ENCODE measurements at places on chromosomes 2 and 18.
A peak's percentile ranks its signal among the peaks of the same experiment; 100 is the strongest.

DNA sequence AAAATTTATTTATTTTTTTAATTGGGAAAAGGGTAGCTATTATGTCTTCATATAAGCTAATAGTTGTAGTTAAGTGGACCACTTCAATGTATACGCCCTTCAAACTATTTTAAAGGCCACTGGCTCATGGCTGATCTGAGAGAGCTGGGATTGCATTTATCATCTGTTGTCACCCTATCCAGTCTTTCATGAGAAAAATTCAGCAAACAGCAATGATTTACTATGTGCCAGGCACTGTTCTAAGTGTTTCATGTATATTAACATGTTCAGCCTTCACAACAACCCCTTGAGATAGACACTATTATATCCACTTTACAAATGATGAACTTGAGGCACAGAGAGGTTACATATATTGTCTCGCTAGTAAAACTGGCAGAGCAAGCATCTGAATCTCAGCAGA, 66.1 kb upstream of the ZNF397 start:
- no peak for DNase-seq

- no peak for DNase-seq
Observed at GRCh38 chr18:10370716-10371115, 83.7 kb upstream of the APCDD1 start.

DNA sequence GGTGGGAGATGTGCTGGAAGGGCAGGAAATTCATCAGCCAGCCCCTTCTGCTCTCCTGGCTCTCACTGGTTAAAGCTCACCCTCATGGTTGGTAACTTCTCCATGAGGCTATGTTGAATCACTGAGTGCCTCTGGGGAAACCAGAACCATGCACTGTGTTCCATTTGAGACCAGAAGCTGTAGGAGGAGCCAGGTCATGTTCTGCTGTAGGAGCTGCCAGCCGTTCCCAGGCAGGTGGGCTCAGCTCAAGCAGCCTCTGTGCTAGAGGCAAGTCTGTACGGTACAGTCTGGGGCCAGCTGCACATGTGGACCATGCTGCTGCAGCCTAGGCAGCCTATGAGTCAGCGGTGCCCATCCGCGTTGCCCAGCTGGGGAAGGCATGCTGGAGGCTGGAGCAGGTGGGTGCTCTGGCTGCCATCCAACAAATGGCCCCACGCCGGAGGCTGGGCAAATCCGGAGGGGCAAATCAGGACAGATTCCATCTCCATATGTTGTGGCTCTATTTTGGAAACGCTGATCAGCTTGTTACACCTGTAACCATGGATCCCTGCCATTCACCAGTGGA, 22.0 kb upstream of the KCNF1 start:
- no peak for DNase-seq

- no peak for DNase-seq
Observed at GRCh38 chr18:28916456-28916855, 739.5 kb upstream of the CDH2 start.

- no peak for DNase-seq
Observed at GRCh38 chr2:148521181-148521580, 123.4 kb upstream of the EPC2 start.

- DNase-seq = peak; percentile 29
Observed at GRCh38 chr2:239143858-239144712, 256.7 kb downstream of the HDAC4 start.

DNA sequence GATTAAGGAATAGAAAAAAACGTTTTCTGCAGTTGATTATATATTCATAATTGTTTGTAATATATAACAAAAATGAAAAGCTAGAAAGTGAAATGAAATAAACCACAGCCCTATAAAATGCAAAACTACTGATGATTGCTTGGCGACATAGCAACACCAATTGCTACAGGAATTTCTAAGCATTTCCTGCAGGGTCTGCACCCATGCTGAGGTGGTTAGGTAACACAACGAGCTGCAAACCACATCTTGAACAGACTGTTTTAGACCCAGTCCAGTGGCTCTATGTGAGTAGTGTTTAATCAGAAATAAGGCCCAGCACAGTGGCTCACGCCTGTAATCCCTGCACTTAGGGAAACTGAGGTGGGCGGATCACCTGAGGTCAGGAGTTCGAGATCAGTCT, 17.2 kb upstream of the UGT1A9 start:
- DNase-seq = no peak

- DNase-seq = no peak
Observed at GRCh38 chr2:215505044-215505786, 69.3 kb upstream of the FN1 start.

- no peak for DNase-seq
Observed at GRCh38 chr2:230861552-230862255, 3.0 kb upstream of the ITM2C start.

Data from T47D (cell line).